ENCODE measurements at places on chromosomes 6 and 20.

DNA sequence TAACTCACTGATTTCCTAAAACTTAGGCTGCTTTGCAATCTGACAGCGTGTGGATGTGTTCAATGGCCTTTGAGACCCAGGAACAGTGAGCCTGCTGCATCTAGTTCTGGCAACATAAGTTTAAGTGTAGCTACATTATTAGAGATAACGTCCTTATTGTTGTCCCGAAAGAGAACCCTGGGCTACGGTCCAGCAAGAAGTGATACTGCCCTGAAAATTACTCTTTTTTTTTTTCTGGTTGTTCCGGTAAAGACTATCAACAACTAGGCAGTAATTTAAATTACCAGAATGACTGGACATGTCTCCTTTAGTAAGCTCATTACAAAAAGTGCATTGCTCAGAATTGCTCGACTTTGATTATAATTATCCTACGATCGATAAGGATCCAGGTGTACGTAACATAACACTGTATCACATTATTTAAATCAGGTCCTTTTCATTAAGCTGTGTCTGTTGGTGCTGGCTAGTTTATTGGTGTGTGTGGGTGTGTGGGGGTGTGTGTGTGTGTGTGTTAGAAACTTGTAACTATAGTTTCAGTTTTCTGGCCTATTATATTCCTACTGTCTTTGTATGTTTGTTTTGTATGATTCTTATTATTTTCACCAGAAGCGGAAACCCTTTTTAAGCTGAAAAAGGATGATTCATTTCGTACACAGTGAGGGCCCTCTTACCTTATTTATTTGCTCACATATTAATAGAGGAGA lies 3.0 kb downstream of the TSHZ2 start:
- DNase-seq: no peak

- peak; percentile 47 for DNase-seq
Measured at GRCh38 chr6:145067430-145067829, 667.9 kb downstream of the EPM2A start.

GRCh38 chr6:153047386-153047785 lies 44.9 kb upstream of the MTRF1L start:
- no peak for DNase-seq

GRCh38 chr20:4571759-4572531 lies 149.8 kb upstream of the PRND start:
- DNase-seq: no peak

- no peak for DNase-seq
Measured at GRCh38 chr6:44025226-44025625, 102.0 kb downstream of the MRPL14 start.

DNA sequence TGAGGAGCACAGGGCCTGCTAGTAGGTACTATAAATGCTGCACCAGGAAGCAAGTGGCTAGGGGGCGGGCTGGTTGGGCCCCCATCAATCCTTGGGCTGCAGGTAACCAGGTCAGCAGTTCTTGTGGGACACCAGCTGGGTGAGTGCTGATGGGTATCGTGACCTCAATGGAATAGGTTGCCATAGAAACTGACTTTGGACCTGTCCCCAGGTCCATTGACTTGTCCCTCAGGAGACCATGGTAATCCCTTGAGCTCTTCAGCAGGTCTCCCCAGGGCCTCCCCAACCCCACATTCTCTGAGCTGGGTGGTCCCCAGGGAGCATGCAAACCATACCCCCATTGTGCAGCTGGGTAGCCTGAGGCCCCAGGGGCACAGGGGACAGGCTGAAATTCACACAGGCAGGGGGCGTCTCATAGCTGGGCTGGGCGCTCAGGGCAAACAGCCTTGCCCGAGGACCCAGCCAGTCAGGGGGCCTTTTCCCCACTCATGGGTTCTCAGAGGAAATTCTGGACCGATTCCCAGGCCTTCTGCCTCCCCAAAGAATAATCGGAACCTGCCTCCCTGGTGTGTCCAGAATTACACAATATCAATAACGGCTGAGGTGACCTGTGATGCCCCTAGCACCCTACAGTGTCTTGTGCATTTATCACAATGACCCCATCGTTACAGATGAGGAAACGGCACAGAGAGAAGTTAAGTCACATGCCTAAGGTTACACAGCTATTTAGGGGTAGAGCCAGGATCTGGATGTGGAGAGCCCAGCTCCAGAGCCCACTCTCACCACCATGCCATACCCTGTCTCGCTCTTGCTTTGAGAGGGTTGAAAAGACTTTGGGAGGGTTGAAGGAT lies 35.9 kb downstream of the SRC start:
- no peak for DNase-seq

- DNase-seq: no peak
Measured at GRCh38 chr6:163962627-163963117, 548.2 kb downstream of the QKI start.

- DNase-seq: peak; percentile 47
Measured at GRCh38 chr6:135667691-135668455, 170.3 kb upstream of the AHI1 start.

- DNase-seq: no peak
Measured at GRCh38 chr6:36104836-36105235, 25.5 kb upstream of the MAPK13 start.

GRCh38 chr6:1991332-1991878 lies 254.0 kb downstream of the GMDS start:
- DNase-seq: no peak

GRCh38 chr6:45661661-45662060 lies 283.9 kb upstream of the SUPT3H start:
- DNase-seq: peak; percentile 83

DNA sequence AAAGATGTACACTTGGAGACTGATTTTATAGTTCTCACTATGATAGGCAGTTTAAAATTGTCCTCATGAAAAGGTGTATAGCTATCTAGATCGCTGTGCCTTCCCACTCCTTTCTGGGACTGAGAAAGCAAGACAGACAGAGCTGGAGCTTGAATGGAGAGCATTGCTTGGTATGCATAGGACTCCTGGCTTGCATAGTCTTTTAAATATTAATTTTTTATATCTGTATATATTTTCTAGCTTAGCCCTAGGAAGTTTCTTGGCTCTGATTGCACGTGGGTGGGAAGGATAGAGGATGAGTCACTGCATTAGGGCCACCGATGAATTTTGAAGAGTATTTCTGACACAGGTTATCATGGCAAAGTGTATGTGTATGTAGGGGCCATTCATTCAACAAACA lies 150.0 kb upstream of the SPACA1 start:
- no peak for DNase-seq

- peak; percentile 84 for DNase-seq
Measured at GRCh38 chr6:166005944-166006899, 161.4 kb downstream of the TBXT start.

GRCh38 chr6:47405273-47405672 lies 72.3 kb upstream of the CD2AP start:
- DNase-seq: no peak

DNA sequence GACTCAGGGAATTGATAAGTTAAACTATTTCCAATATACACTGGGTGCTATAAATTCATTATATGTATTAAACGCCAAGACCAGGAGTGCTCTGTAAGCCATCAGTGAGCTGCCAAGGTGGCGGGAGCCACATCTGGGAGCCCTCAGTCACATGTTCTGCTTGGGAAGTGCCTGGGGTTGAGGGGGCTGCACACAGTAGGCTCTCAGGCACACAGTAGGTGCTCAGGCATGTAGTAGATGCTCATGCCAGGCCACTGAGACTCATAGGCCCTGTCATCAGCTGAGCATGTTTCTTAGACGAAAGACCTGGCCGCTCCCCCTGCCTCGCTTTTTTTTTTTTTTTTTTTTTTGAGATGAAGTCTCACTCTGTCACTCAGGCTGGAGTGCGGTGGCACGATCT lies 83.3 kb upstream of the BHLHE23 start:
- no peak for DNase-seq

- DNase-seq: peak; percentile 49
Measured at GRCh38 chr6:153976921-153977693, 61.9 kb upstream of the OPRM1 start.

DNA sequence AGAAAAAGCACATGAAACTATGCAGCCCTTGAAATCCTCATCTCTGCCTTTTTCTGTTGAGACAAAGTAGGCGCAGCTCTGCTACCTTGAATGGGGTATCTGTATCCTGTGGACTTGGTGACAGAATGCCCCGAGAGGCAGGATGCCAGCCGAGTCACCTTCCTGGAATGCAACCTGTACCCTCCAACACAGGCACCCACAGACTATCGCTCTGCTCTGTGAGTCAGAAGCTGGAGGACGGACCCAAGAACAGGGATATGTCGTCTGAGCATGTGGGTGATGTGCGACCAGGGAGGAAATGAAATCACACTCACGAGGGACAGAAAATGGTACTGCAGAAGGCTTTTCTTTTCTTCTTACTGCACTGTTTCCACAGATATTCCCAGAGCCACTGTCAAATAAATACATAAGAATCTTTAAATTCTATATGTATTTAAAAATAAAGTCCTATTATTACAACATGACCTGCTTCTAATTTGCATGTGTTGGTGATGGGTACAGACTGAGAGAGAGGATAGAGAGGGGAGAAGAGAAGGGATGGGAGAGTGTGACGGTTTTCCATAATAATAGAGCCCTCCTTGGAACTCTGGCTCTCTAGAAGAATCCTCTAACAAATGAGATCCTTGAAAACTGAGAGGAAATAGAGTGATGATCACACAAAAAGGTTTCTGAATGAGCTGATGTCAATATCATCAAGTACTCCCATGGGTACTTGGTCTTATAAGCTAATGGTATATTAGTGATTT lies 308.1 kb downstream of the FOXC1 start:
- peak; percentile 68 for DNase-seq

- no peak for DNase-seq
Measured at GRCh38 chr20:6715401-6715941, 52.0 kb upstream of the BMP2 start.

- DNase-seq: peak; percentile 54
Measured at GRCh38 chr6:111482188-111482958, 645 bp downstream of the REV3L start.

- no peak for DNase-seq
Measured at GRCh38 chr20:34624629-34625028, 52.3 kb downstream of the PIGU start.

DNA sequence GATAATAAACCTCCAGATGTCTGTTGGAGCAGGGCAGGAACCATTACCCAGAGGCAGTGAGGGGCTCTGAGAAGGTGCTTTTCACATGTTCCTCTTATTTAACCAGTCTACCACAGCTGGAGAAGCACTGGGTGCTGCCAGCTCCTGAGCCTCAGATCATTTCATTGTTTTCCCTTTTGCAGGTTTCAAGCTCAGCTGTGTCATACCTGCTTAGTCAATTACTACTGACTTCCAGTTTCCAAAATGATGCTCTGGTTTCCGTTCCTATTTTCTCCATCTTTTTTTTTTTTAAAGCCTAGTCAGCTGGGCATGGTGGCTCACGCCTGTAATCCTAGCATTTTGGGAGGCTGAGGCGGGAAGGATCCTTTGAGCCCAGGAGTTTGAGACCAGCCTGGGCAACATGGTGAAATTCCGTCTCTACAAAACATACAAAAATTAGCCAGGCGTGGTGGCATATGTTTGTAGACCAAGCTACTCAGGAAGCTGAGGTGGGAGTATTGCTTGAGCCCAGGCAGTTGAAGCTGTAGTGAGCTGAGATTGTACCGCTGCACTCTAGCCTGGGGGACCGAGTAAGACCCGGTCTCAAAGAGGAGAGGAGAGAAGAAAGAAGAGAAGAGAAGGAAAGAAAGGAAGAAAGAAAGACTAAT lies 6.7 kb downstream of the FLOT1 start:
- no peak for DNase-seq

DNA sequence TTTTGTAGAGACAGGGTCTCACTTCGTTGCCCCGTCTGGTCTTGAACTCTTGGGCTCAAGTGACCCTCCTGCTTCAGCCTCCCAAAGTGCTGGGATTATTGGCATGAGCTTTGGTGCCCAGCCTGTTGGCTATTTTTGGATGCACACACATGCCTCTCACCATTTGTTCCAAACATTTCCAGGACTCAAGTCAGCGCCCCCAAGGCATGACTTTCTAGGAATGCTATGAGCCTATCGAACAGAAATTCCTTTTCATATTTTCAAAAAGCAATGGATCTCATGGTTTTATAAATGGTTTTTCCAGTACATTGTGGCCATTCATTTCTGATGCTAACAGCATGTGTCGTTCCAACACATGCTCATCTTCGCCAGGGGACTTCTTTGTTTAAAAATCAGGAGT lies 119.3 kb upstream of the NAA20 start:
- DNase-seq: peak; percentile 23

- DNase-seq: peak; percentile 74
Measured at GRCh38 chr6:21780679-21781078, 187.1 kb downstream of the SOX4 start.

- peak; percentile 84 for DNase-seq
Measured at GRCh38 chr6:63347599-63347998, 27.8 kb upstream of the LGSN start.

GRCh38 chr6:18362058-18362561 lies 25.0 kb upstream of the RNF144B start:
- DNase-seq: peak; percentile 49

DNA sequence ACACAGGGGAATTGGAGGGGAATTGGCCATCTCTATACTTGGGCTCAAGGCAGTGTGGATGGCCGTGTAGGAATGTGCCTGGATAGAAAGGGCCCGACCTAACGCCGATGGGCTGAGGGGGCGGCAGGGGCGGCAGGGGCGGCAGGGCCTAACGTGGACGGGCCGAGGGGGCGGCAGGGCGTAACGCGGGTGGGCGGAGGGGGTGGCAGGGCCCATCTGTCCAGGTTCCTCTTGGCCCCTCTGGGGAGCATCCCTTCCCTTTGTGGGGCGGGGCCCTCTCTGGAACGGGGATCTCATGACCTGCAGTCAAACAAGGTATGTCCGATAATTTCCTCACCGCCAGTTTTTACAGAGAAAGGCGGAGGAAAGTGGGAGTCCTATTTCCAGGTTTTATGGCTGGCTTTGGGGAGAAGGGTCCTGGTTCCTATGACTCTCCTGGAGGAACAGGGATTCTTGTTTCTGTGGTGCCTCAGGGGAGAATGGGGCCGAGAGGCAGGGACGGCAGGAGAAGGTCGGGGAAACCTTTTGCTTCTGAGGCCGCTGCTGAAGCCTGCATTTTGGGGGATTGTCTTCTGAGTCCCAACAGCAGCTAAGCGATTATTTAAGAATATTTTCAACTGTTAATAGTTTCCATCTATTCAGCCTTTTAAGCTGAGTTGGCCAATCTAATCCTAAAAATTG lies 100.8 kb upstream of the FRMD1 start:
- DNase-seq: no peak

DNA sequence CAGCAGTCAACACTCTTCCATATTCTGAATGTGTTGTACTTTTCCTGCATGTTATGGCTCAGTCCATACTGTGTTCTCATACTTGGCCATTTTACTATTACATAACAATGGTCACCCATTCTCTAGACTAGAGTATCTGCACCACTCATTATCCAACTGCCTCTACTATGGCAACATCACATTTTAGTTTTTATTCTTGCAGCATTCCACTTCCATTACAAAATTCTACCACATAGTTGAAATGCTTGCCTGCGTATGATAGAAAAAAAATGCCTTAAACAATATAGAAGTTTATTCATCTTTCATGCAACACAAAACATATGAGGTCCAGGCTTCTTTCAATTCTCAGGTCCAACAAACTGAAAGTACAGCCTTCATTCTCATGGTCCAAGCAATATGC lies 128.0 kb downstream of the TENT5A start:
- peak; percentile 51 for DNase-seq

GRCh38 chr6:168390749-168391420 lies 50.1 kb upstream of the SMOC2 start:
- no peak for DNase-seq
